Thoracic aorta (tissue), 2 donors: ENCODE measurements at places on chromosomes 13 and 19. TPM values are rescaled to one million over a fixed set of nuclear protein-coding genes. Genes with fewer than 3 reads are reported as not detected.

DNA sequence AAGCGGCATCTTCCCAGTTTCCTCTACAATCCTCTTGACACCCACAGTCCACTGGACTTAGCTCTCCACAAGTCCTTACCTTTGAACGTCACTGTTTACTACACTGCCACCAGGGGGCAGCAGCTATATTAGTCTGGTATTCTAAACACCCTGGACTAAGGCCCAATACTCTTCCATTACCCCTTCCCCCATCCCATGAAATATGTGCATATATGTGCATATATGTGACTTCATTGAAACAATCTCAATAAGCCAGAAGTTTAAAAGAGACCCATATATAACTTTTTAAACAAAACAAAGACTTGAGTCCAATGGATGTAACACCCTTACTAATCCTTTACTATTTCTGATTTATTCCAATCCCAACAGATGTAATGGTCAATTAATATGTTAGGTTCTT, 15.5 kb downstream of the GGACT start:
- H3K27ac ChIP-seq: no peak overlapping the region
- H3K4me3 ChIP-seq: no peak overlapping the region
- DNase-seq: no peak
- no peaks in the 10 kb centered on the region for H3K36me3 ChIP-seq

Gene KLK3
- not detected for total RNA-seq

Gene SYT5
- not detected for total RNA-seq

Gene ADGRE3
- total RNA-seq: not detected

DNA sequence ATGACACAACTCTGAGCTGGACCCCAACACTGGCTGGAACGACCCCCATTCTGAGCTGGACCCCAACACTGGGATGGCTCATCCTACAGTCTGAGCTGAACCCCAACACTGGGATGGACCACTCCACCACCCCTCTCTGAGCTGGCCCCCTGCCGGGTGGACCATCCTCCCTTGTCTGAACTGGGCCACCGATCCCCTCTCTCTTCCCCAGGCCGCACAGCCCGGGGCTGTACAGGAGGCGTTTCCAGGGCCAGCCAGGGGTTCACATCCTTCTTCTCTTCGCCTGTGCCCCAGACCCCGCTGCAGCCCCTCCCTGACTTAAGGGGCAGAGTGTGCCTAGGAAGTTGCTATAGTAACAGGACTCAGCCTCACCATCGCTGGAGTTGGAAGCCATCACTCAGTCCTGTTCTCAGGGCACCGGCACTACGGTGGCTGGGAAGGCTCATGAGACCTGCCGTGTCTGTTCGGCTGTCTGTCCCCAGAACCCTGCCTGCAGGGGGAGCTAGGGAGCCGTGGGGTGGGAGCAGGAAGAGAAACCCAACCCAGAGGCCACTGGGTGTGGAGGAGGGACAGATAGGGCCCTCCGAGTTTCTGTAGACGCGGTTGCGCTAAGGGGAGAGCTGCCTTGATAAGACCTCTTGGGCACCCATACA, 3.7 kb downstream of the PRKACA start:
- DNase-seq: no peak
- no peaks in the 10 kb centered on the region for H3K27me3 ChIP-seq
- peak overlapping the region; percentile 58 for H3K4me3 ChIP-seq
- peaks cover 52% of the 10 kb centered on the region for H3K4me1 ChIP-seq
- H3K27ac ChIP-seq: peak overlapping the region; percentile 90
- H3K36me3 ChIP-seq: no peaks in the 10 kb centered on the region

DNA sequence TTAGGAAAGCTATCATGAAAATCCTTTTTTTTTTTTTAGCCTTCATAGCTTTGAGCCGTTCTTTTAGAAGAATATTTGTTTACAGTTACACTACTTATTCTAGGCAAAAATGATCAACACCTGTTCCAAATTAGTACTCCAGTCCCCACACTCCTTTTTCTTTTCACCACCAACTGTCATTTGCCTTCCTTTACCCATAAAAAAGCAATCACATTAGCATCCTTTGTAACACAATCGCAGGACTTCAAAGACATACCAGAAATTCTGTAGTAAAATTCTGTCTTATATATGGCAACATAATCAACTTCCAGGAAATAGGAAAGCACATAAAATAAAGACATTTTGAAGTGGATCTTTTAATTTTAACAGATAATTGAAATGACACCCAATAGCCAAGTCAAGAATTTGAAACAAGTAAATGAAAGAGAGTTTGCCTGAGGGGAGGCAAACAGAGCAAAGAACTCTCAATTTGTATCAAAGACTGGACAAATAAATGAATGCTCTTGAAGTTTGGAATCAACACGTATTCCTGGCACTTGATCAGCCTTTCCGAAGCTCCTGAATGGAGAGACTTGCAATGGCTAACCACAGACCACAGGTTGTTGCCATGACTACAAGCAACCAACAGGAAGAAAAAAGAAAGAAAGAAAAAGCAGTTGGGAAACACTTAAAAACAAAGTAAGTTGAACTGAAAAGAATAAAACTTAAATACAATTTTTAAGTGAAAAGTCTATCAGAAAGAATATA, 206.8 kb downstream of the PCDH9 start:
- no peaks in the 10 kb centered on the region for H3K27me3 ChIP-seq
- DNase-seq: no peak
- H3K4me1 ChIP-seq: no peaks in the 10 kb centered on the region
- H3K4me3 ChIP-seq: no peak overlapping the region

GRCh38 chr19:4369109-4369887, 25.9 kb downstream of the MPND start:
- H3K4me1 ChIP-seq: peaks cover 64% of the 10 kb centered on the region
- no peak for DNase-seq
- peak overlapping the region; percentile 40 for H3K4me3 ChIP-seq
- no peak overlapping the region for H3K27ac ChIP-seq
- H3K27me3 ChIP-seq: no peaks in the 10 kb centered on the region
- H3K36me3 ChIP-seq: peaks cover 15% of the 10 kb centered on the region

- no peak for DNase-seq
- H3K36me3 ChIP-seq: no peaks in the 10 kb centered on the region
- H3K27me3 ChIP-seq: no peaks in the 10 kb centered on the region
- peaks cover 44% of the 10 kb centered on the region for H3K4me1 ChIP-seq
Observed at GRCh38 chr13:50101590-50101989, 86.3 kb downstream of the KCNRG start.

DNA sequence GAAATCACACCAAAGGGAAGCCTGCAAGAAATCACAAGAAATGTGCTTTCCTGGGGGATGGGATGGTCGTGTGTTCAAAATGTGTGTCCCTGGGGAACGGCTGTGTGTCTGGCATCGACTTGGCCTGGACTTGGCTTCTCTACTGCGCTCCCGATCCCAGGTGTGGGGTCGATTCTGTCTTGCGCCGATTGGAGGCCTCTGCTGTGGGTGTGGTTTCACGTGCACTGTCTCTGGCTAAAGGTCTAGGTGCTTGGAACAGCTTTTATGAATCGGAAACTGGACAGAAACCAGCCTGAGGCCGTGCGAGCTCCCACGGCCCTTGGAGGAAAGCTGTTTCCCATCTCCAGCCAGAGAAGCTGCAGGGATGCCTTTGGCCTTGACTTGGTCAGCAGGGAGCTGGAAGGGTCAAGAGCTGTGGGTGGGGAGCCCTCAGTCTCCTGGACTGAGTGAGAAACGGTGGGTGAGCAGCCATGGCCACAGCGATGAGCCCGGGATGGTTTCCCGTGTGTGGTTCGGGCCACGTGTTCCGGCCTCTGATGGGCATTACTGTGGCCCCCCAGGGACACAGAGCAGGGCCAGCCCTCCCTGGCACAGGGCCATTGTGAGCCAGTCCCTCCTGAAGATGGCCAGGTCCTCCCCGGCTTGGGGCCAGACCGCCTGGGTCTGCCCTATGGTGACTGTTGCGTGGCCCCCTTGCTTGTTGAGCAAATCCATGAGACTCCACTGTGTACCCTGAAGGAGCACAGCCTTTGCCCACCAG, 29.7 kb downstream of the MCF2L start:
- no peak for DNase-seq
- peaks cover 12% of the 10 kb centered on the region for H3K4me1 ChIP-seq
- H3K27me3 ChIP-seq: no peaks in the 10 kb centered on the region
- H3K4me3 ChIP-seq: no peak overlapping the region

Gene SYDE1
- total RNA-seq: 46.6 TPM

- H3K27me3 ChIP-seq: no peaks in the 10 kb centered on the region
- H3K27ac ChIP-seq: no peak overlapping the region
- H3K36me3 ChIP-seq: no peaks in the 10 kb centered on the region
- peaks cover 18% of the 10 kb centered on the region for H3K4me1 ChIP-seq
Observed at GRCh38 chr13:36888645-36889044, 31.4 kb downstream of the SMAD9 start.

- DNase-seq: no peak
- H3K27me3 ChIP-seq: no peaks in the 10 kb centered on the region
- H3K4me1 ChIP-seq: no peaks in the 10 kb centered on the region
- H3K27ac ChIP-seq: no peak overlapping the region
- H3K36me3 ChIP-seq: no peaks in the 10 kb centered on the region
Observed at GRCh38 chr19:7734220-7735203, 2.6 kb upstream of the CLEC4G start.

Gene DIAPH3
- 8.0 TPM for total RNA-seq

Gene F7
- total RNA-seq: not detected

- DNase-seq: no peak
- no peak overlapping the region for H3K4me3 ChIP-seq
- no peaks in the 10 kb centered on the region for H3K4me1 ChIP-seq
- no peak overlapping the region for H3K27ac ChIP-seq
Observed at GRCh38 chr13:31184981-31185645, 14.7 kb upstream of the B3GLCT start.

- no peaks in the 10 kb centered on the region for H3K27me3 ChIP-seq
- no peaks in the 10 kb centered on the region for H3K36me3 ChIP-seq
- peaks cover 11% of the 10 kb centered on the region for H3K4me1 ChIP-seq
- peak overlapping the region; percentile 32 for H3K4me3 ChIP-seq
- no peak for DNase-seq
Observed at GRCh38 chr13:109844396-109844795, 58.0 kb upstream of the IRS2 start.

DNA sequence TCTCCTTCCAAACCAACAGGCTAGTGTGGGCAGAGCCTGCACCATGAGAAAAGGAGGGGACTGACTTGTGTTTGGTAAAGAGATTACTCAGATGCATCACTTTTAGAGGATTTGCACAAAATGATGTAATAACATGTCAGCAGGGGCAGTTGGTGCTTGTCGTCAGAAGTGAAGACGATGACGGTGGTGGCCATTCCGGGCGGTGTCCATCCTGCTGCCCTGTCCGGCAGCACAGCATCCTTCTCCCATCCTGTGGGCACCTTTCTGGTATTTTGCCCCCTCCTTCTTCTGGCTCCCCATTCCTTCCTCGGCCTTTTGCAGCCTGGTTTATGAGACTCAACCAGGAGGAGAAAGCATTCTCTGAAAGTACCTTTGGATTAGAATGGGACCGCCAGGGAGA, 160.1 kb downstream of the TEX29 start:
- H3K4me1 ChIP-seq: no peaks in the 10 kb centered on the region
- H3K4me3 ChIP-seq: no peak overlapping the region
- H3K27me3 ChIP-seq: no peaks in the 10 kb centered on the region
- no peaks in the 10 kb centered on the region for H3K36me3 ChIP-seq
- no peak for DNase-seq

DNA sequence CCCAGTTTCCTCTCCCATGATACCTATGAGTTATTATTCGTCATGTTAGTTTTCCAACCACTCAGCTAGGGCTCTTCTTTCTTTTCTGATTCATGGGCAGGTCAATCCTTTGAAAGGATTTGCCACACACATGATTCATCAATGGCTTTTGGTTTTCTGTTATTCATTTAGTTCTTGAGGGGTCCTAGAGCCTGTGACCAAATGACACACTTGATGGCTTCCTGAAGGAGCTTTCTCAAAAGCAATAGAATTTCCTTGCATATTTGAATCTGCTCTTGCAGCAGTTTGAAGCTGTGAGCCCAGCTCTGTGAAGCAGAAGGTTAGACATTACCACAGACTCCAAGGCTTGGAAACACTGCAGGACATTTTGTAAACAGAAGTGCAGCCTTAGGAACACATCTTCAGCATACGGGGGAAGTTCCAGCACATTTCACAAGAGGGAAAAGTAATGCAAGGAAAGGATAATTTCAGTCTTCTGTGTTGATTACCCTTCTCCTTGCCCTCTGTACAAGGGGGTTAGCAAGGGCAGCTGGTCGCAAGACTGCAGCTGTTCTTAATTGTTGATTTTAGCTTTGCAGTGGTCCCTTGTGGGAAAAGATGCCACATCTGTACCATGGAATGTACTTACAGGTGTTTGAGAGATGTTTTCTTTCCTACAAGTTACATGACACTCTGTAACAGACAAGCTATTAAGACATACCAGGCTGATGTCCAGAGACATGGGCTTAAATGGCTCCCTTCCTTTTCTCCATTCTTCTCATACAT, 338.6 kb downstream of the KCNRG start:
- no peak overlapping the region for H3K4me3 ChIP-seq
- H3K4me1 ChIP-seq: peaks cover 11% of the 10 kb centered on the region
- no peak overlapping the region for H3K27ac ChIP-seq
- no peaks in the 10 kb centered on the region for H3K27me3 ChIP-seq
- DNase-seq: no peak

GRCh38 chr19:7916103-7916954, 1.7 kb downstream of the TGFBR3L start:
- no peak for DNase-seq
- H3K27me3 ChIP-seq: no peaks in the 10 kb centered on the region
- peaks cover 15% of the 10 kb centered on the region for H3K36me3 ChIP-seq
- H3K27ac ChIP-seq: no peak overlapping the region
- peak overlapping the region; percentile 67 for H3K4me3 ChIP-seq
- peaks cover 44% of the 10 kb centered on the region for H3K4me1 ChIP-seq

Gene SCEL
- total RNA-seq: 0.54 TPM

Gene LIPE
- total RNA-seq: 4.5 TPM

Gene SERPINE3
- not detected for total RNA-seq

Gene MICOS13
- 16.9 TPM for total RNA-seq

Gene SLC7A9
- total RNA-seq: 0.56 TPM

DNA sequence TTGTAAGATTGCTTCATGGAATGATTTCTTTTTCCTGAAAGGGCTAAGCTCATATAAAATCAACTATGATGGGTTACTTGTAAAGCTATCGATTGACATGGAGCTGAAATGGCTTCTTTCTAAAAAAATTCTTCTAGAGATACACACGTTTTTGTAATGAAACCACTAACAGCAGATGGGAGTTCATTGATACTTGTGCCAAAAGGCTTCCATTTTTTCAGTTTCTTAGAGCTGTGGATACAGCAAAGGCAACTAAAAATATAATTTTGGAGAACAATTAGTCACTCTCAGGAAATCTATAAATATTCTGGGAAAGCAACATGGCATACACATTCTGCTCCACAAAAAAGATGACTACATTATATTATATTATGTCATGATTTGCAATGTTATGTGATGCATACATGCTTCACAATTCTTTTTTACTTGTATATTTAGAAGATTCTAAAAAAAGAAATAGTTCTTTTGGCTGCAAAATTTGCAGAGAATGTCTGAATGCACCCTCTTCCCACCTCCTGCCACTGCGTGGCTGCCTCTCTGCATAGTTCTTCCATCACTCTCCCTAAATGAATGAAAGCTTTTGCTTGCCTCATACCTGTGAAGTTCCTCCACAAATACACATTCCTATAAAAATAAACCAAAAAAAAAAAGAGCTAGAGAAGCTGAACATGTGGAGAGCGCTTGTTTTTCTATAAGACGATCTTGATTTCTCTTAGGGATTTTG, 802.5 kb downstream of the EFNB2 start:
- H3K27me3 ChIP-seq: no peaks in the 10 kb centered on the region
- DNase-seq: no peak
- no peak overlapping the region for H3K4me3 ChIP-seq
- no peaks in the 10 kb centered on the region for H3K4me1 ChIP-seq
- H3K36me3 ChIP-seq: no peaks in the 10 kb centered on the region

Gene HSPB6
- total RNA-seq: 130 TPM

GRCh38 chr13:27037171-27037570, 134.4 kb downstream of the USP12 start:
- H3K27me3 ChIP-seq: no peaks in the 10 kb centered on the region
- H3K27ac ChIP-seq: no peak overlapping the region
- no peaks in the 10 kb centered on the region for H3K4me1 ChIP-seq
- H3K36me3 ChIP-seq: no peaks in the 10 kb centered on the region
- DNase-seq: no peak

Gene CEACAM21
- total RNA-seq: 6.9 TPM
